ENCODE measurements at places on chromosomes 13 and 19. TPM values are rescaled to one million over a fixed set of nuclear protein-coding genes. Genes with fewer than 3 reads are reported as not detected.
A peak's percentile ranks its signal among the peaks of the same experiment; 100 is the strongest.

DNA sequence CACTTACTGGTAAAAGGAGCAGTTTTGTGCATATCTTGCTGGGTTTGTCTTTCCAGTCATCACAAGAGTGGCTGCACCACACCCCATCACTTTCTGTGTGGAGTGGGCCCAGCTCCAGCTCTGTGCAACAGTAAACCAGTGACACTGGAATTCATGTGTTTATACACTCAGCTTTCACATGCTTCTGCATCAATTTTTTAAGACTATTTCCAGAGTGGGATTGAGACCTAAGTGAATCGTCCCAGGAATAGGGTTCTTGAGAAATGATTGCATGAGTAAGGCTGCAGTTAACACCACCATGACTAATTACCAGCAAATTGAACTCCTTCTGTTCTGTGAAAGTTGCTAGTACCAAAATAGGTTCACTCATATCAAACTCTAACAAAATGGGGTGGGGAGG lies 5.3 kb upstream of the CFAP97D2 start:
- DNase-seq = no peak

The NXNL1 gene
- total RNA-seq = not detected

The NOTCH3 gene
- total RNA-seq = 0.31 TPM

DNA sequence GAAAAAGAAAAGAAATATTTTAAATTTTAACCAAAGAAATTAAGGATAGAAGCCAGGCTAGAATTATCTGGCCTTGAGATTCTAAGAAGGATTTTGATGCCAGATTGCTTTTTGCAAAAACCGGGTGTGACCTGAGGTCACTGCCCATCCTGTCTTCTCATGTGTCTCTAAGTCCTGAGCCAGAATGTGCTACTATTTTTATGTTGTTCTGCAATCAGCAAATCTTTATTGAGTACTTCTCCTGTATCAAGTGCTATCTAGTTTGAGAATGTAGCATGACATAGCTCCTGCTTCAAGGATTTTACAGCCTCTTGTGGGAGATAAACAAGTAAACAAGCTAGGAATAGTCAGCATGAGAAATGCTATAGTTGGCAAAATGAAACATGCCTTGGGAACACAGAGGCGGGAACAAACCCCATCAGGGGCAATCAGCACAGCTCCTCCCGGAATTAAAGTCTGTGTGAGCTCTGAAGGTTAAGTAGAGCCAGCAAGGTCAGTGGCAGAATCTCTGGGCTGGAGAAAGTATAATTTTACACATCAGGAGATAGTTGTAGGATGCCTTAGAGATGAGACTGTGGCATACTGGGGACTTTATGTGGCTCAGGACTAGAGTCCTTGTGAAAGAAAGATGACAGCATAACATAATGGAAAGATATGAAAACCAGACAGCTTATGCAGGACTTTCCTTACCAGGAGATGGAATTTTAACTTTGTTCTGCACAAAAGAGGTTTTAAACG lies 899.5 kb upstream of the SLC10A2 start:
- DNase-seq = no peak

The PRODH2 gene
- not detected for total RNA-seq

The ELANE gene
- total RNA-seq = not detected

The PTPRS gene
- total RNA-seq = 0.14 TPM

GRCh38 chr13:85725433-85725832 lies 73.8 kb downstream of the SLITRK6 start:
- no peak for DNase-seq

GRCh38 chr19:47239610-47240296 lies 8.8 kb upstream of the BBC3 start:
- DNase-seq = peak; percentile 73

GRCh38 chr19:49968279-49968922 lies 7.4 kb upstream of the SIGLEC11 start:
- no peak for DNase-seq

DNA sequence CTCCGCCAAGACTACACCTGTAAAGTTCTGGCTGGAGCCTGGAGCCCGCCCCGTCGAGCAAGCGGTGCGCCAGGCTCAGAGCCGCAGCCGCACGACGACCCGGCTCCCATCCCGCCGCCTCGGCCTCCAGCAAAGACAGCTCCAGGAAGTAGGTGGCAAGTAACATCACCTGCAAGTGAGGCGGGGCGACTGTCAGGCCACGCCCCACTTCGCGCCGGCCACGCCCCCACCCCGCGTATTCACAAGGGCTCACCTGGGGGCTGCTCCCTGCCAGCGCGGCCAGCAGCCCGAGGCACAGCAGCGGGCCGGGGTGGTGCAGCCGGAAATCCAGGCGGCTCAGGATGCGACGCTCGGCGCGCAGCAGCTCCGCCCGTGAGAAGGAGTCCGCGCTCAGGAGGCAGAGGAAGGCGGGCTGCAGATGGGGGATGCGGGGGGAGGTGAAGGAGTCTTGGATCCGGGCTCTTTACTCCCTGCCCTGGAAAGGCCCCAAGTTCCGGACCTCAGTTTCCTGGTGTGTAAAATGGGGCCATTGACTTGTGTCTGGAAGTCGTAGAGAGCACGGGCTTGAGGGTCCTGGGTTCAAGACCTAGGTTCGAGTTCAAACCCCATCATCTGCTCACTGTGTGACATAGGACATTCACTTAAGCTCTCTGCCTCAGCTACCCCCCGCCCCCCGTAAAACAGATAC lies 3.2 kb downstream of the CCNP start:
- peak; percentile 67 for DNase-seq

DNA sequence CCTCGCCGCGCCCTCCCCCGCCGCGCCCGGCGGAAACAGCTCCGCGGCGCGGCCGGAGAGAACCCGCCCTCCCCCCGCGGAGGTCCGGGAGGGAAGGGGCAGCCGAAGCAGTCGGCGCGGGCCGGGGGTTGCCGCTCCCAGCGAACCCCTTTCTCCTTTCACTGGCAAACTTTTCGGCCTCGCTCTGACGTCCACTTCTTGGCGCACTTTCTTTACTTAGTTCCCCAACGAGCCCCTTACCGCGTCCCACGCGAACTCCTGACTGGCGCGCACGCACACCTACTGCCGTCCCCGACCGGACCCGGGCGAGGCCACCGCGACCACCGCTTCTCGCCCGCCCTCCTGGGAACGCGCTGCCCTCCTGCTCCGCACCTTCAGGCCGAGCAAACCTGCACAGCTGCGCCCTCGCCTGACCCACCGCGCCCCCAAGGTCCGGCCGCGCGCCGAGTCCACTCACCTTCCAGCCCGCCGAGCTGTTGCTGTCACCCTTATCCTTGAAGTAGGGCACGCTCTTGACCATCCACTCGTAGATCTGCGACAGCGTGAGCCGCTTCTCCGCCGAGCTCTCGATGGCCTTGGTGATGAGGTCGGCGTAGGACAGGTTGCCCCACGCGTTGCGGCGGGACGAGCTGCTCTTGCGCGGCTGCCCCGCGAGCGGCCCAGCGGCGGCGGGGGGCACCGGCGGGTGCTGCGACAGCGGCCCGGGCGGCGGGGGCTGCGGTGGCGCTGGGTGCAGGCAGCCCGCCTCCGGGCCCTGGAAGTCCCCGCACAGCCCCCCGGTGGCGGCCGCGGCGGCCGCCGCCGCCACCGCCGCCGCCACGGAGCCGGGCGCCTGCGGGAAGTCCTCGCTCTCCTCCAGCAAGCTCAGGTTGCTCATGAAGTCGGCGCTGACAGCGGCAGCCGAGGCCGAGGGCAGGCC lies 1.1 kb downstream of the FOXO1 start:
- DNase-seq = peak; percentile 74

DNA sequence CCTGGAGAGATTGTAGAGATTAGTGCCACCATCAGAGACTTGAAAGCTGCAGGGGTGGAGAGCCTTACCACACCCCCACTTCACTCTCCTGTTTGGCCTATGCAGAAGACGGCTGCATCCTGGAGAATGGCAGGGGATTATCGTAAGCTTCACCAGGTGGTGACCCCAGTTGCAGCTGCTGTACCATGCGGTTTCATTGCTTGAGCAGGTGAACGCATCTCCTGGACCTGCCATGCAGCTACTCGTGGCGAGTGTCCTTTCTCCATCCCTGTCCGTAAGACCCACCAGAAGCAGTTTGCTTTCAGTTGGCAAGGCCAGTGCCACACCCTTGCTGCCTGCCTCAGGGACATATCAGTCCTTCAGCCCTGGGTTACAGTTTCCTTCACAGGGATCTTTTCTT lies 21.2 kb downstream of the PPP5C start:
- no peak for DNase-seq

The GFY gene
- total RNA-seq = not detected

The ELSPBP1 gene
- not detected for total RNA-seq

DNA sequence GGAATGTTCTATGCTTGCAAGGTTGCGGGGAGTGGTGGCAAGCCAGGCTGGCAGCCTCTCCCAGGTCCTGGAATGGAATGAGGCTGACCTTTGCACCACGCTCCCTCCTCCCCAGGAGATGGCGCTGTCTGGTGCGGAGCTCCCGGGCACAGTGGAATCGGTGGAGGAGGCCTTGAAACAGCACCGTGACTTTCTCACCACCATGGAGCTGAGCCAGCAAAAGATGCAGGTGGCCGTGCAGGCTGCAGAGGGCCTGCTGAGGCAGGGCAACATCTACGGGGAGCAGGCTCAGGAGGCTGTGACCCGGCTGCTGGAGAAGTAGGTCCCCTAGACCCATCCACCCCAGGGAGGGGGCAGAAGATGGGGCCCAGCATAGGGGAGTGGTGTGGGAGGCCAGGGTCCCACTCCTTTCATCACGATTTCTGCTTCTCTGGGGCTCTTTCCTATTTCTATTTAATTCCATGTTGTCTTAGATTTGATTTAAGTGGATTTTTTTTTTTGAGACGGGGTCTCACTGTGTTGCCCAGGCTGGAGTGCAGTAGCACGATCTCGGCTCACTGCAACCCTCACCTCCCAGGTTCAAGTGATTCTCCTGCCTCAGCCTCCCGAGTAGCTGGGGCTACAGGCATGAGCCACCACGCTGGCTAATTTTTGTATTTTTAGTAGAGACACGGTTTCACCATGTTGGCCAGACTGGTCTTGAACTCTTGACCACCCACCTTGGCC lies 53.2 kb upstream of the SHKBP1 start:
- peak; percentile 59 for DNase-seq

GRCh38 chr19:55384920-55385723 lies 610 bp upstream of the RPL28 start:
- DNase-seq = peak; percentile 94

DNA sequence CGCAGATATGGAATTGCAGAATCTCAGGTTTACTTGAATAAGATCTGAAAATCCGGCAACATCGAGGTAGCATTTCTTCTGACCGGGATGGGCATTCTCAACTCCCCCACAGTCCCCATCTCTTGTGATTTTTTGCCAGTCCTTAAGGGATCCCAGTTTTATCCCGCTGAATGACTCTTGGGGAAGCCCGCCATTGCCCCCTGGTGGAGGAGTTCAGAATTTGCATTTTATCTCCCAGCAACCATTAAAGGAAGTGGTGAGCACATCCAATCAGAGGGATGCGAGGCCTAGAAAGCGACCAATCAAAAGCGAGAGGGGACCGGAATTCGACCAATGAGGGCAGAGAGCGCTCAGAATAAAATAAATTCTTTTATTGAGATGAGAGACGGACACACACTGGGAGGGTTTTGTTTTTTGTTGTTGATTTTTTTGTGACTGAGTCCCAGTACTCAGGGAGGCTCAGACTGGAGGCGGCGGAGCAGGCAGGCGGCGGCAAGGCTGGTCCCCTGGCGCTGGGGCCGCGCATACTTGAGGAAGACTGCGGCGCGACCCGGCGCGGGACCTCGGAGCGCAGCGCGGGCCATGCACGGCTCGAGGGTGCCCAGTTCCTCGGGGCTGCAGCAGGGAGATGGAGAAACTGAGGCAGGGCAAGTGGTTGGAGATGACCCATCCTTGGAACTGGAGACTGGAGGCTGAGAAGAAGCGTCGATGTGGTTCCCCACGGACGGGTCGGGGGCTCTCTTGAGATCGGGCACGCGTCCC lies 3.9 kb upstream of the TTC9B start:
- DNase-seq = peak; percentile 69

The ZNF486 gene
- 16.1 TPM for total RNA-seq

The TJP3 gene
- total RNA-seq = 5.2 TPM

The DPRX gene
- not detected for total RNA-seq

- no peak for DNase-seq
Measured at GRCh38 chr19:14165990-14166830, 29.8 kb upstream of the ASF1B start.

The PPP1R37 gene
- 31.9 TPM for total RNA-seq

DNA sequence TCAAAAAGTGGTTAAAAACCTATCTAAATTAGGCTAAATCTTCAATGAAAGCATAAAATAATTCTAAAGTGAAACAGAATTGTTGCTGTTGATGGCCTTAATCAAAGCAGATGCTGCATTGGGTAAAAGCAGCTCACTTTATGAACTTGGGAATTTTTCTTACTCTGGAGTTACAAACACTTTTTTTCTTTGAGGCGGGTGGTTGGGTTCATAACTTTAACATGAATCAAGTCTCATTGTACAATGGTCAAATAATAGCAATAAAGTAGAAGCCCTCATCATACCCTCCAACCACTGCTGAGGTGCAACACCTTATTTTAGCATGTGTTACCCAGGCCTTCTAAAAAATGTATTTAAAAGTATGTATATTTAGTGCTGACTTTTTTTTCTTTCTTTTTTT lies 29.1 kb downstream of the NUP58 start:
- DNase-seq = no peak

- DNase-seq = no peak
Measured at GRCh38 chr13:27367570-27367969, 56.8 kb upstream of the GTF3A start.

DNA sequence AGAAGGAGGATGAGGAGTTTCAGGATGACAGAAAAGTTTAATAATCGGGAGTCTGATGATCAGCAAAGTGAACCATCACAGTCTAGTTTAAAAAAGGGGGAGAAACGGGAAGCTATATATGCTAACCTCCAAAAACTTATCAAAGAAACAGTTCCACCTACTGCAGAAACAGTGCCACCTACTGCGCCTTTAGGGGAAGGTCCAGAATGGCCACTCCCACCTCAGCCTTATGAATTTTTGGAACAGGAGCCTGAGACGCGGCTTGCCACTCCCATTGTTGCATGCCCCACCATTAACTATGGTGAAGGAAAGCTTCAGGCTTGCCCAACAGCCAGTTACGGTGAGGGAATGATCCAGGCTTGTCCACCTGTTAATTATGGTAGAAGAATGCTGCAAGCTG lies 929.0 kb downstream of the SLITRK6 start:
- no peak for DNase-seq

GRCh38 chr13:85551012-85551411 lies 248.2 kb downstream of the SLITRK6 start:
- no peak for DNase-seq

- no peak for DNase-seq
Measured at GRCh38 chr13:45873491-45874325, 22.2 kb upstream of the SIAH3 start.

DNA sequence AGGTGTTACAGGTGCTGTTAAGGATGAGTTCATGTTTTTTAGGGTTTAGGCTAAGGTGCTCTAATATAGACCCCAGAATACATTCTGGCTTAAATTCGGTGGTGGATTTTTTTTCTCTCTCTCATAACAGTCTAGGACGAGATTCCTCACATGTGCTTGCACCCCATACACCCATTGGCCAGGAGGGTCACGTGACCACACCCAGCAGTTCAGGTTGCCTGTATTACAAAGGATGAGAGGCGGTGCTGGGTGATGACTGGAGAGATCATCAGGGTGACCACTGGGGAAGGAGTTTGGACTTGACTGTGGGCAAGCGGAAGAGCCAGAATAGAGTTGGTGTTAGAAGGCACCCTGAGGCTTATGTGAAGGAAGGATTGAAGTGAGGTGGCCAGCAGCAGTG lies 27.7 kb downstream of the PPP2R1A start:
- DNase-seq = no peak

All from activated naive CD8-positive, alpha-beta T cell treated with anti-CD3 and anti-CD28 coated beads, Interleukin-2, amount 10 ng/mL, durations not matched to agents 7 days and 5 days (primary cell).